HL-60 (cell line): ENCODE measurements at places on chromosomes 12 and 14.

- DNase-seq = peak; percentile 74
Observed at GRCh38 chr12:132765361-132765760, 3.7 kb upstream of the ANKLE2 start.

DNA sequence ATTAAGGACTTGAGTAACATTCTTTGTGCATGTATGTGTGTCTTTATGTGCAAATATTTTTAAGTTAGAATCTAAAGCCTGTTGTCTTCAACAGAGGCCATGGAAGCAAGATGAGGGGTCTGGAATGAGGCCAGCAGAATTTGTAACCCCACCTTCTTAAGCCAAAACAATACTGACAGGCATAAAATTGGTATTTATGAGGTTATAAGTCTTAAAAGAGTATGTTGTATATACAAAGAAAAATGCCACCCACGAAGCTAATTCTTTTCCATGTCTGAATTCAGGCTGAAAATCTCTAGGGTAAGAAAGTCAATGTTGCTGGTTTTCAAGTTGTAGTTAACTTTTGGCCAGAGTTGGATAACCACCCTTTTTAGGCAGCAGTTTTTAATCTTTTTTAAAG is 86.2 kb upstream of the TMTC1 start:
- no peak for DNase-seq

DNA sequence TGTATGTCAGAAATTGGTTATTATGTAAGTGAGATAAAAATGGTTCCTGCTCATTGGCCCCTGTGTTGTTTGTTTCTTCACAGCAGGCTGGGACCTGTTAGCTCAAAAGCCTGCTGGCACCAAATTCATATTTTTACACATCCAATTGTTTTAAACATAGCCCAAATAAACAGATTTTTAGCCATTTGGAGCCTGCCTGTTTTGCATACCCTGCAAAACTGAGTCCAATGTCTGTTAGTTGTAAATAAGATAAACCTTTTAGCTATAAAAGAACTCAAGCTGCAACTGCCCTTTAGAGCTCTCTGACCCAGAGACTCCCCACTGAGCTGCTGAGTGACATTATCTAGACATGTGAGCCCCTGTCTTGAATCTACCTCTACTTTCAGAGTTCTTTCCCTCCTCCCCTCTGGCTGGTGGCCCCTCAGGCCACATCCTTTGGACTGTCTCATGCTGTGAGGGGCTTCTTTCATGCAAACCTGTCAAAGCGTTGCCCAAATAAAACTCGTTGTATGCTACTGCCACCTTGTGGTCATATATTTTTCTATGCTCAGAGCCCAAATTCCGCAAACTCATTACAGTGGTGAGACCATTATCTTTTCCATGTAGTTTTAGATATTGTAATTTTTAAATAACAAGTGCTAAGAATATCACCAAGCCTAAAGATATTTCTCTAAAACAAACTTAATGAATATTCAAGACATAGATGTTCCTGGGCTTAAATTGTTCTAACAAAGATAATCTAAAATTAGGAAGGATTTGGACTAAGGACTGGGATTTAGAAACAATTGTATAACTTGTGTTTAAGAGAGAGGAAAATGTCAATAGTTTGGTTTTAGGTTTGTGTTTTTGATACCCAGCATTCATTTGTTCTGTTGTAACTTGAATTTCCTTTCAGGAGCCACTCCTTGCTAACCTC is 337.9 kb downstream of the AACS start:
- peak; percentile 13 for DNase-seq

- DNase-seq = peak; percentile 43
Observed at GRCh38 chr14:79278798-79279644, 932.3 kb downstream of the DIO2 start.

GRCh38 chr14:92934196-92935085 is 11.5 kb downstream of the CHGA start:
- DNase-seq = no peak

- DNase-seq = no peak
Observed at GRCh38 chr14:65748796-65749195, 336.3 kb downstream of the FUT8 start.

DNA sequence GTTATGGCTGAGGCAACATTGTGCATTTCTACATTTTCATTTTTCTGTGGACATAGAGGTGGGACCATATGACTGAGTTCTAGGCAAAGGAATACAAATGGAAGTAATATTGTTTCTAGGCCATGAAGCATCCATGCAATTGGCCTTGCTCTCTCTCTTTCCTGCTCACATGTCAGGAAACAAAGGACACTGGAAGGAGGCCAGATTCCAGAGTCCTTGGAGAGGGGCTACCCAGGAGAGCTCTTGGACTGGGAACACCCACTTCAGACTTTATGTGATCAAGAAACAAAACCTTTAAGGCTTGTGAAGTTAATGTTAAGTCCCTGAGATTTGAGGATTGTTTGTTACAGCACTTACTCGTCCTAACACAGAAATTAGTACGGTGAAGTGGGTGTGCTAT is 32.8 kb downstream of the PDZRN4 start:
- no peak for DNase-seq

DNA sequence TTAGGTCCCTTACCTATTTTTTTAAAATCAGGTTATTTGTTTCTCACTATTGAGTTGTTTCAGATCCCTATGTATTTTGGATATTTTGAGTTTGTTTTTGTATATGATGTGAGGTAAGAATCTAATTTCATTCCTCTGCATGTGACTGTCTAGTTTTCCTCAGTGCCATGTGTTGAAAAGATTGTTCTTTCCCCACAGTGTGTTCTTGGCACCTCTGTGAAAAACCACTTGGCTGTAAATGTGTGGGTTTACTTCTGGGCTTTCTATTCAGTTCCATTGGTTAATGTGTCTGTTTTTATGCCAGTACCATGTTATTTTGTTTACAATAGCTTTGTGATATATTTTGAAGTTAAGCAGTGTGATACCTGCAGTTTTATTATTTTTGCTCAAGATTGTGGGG is 1516.4 kb downstream of the AACS start:
- DNase-seq = no peak

DNA sequence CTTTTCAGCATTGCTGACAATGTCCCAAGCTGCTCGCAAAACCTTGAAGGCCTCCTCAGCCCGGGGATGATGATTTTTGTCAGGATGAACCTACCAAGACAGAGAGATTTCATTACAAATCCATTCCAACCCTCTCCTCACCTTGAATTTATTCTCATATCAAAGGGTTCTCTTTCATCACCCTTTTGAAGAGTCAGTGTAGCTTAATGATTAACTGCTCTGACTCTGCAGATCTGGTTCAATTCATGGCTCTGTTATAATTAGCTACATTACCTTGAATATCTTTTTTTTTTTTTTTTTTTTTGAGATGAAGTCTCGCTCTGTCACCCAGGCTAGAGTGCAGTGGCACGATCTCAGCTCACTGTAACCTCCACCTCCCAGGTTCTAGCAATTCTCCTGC is 5.6 kb downstream of the ORMDL2 start:
- no peak for DNase-seq

- DNase-seq = no peak
Observed at GRCh38 chr14:83940253-83940652, 1589.7 kb upstream of the FLRT2 start.

GRCh38 chr12:53817021-53817389 is 65.2 kb upstream of the CISTR start:
- no peak for DNase-seq

GRCh38 chr12:104484079-104484478 is 27.3 kb downstream of the CHST11 start:
- no peak for DNase-seq

DNA sequence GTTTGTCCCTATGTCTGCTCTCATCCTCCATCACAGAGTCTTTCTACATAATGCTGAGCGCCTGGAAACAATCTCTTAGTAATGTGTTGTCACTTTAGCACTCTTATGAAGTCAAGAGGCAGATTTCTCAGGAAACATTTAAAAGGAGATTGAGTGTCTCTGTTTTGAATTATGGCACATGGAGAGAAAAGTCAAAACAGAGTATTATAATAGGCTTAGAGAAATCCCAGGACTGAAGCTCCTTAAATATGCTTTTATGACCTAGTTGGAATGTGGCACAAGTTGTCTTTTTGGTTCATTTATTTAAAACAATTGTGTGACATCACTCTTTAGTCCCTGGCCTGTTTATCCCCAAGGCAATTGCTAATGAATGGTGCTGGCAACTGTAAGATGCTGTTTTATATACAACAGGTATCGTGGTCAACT is 117.8 kb upstream of the HIF1A start:
- DNase-seq = no peak

- no peak for DNase-seq
Observed at GRCh38 chr12:20262119-20262518, 106.2 kb upstream of the PDE3A start.

- no peak for DNase-seq
Observed at GRCh38 chr12:14810953-14811483, 3.0 kb downstream of the SMCO3 start.

DNA sequence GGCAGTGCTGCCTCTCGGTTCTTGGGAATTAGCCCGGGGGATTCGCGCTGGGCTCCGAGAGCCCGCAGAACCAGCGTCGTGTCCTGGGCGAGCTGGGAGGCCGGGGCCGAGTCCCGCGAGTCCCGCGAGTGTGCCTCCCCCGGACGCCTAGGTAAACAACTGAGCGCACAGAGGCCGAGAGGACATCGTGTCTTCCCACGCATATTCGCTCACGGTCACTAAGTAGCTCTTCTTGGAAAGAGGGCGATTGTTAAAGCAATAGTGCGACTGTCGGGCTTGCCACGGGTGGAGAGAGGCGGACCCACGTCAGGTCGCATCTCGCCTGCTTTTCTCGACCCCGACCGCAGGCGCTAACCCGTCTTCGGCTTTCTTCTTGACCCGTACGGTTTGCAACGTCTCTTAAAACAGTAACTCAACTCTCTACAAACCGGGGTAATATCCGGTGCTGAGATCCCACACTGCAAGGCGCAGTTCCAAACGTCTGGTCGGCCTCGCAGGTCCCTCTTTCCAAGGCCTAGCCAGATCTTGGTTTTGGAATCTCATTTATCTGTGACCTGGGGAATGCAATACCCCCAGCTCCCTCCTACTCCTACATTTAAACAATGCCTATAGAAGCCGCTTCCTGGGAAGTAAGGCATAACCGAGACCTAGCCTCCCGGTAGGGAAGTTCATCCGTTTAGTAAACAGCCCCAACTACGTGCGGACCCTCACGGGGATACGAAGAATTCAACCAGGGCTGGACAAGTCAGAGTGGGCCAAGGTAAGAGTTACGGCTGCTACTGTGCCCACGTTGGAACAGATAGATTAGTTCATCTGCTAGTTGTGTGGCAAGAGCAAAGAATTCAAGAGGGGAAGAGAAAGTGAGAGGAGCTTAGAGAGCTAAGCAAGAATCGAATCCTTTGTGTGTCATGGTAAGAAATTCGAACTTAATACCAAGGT is 736 bp upstream of the PHLDA1 start:
- no peak for DNase-seq

GRCh38 chr12:27009881-27010301 is 4.3 kb downstream of the TM7SF3 start:
- DNase-seq = no peak

DNA sequence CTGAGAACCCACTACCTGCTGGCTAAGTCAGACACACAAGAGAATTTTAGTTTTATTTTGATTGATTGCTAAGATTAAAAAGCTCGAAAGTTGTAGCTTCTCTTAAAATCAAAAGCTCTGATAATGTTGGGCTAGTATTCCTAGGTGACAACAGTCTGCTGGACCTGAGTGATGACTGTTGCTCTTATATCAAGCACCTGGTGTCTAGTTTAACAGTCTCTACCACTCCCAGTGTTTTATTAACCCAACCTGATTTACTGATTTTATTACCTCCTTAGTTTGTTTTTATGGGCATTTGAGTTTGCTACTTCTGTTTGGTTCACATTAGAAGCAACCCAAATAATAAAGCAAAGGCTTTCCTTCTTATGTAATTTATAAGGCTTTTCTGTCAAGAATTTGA is 41.8 kb downstream of the ATP6V1D start:
- DNase-seq = no peak

- DNase-seq = no peak
Observed at GRCh38 chr14:61329478-61330051, 8.2 kb downstream of the PRKCH start.

DNA sequence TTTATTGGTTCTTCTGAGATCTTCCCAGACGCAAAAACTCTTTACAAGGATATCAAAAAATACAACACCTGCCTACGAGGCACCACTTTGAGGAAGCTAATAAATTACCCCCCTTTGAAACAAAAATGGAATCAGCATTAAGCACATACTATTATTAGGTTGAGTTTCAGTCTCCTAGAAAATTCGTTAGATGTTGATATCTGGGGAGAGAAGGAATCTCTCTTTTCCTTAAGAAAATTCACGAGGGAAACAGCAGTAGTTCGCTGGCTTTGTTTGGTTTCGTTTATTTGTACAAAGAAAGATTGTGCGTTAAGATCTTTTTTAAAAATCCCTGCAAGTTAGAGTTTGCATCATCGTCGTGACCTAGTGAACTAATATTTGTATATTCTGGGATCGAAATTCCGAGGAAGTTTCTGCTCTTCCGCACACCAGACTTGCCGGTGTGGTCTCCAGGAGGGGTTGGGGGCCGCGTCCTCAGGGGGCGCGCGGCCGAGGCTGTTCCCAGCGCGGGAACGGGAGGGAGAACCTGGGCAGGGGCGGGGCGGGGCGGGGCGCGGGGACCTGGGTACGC is 12.1 kb downstream of the NKX2-1 start:
- no peak for DNase-seq

DNA sequence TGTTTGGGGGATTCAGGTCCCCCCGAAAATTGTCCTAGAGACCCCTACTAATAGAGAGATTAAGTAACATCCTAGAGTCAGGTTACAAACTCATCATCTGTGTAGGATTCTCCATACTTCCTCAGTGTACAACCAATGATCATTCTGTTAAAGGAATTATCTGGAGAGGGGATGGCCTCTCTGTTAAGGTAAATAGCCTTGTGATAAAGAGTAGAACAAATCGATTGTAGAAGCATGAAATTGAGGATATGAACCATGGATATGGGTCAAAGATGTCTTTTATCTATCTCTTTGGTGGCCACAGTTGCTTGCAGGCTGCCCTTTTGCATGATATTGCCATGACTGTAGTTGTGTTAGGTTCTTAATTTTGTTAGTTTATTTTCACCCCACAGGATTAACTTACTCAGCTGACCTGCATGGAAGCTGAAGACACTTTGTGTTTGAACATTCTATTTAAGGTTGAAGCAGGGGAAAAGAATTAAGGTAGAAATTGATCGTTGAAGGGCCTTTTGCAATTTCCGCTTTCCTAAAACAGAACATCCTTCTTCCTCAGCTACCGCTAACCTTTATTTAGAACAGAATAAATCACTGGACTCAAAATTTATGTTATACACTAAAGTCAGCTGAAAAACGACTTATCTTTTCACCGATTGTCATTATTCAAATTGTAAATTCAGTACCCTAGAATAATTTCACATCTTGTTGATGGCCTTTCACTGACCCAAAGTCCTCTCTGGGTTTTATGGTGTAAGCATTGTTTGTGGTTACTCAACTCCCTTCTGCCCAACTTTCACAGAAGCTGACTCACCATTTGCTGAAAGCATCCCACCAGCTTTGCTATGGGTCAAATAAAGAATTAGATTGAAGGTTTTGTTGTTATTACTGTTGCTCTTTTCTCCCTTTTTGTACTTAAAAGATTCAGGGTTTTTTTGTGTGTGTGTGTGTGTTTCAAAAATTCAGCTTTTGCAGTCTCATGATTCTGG is 52.3 kb downstream of the IRAK3 start:
- peak; percentile 82 for DNase-seq
